ENCODE measurements at places on chromosomes 4 and X.

GRCh38 chr4:185809121-185809520 lies 2.9 kb downstream of the SORBS2 start:
- DNase-seq: no peak

DNA sequence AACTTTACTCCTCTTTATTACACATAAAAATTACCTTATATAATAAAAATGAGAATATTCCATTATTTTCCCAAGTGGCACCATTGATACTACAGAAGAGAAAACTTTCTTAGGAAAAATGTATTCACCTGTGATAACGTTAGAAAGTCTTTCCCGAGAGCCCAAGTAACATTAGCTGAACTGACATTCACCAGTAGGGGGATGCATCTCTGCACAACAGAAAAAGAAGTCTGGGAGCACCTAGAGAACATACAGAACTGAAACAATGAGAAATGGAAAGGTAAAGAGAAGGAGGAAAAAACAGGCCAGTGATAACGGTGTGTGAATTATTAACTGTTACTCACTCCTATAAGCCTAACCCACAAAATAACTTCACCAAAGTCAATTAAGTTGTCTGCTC lies 423.3 kb downstream of the CENPC start:
- no peak for DNase-seq

DNA sequence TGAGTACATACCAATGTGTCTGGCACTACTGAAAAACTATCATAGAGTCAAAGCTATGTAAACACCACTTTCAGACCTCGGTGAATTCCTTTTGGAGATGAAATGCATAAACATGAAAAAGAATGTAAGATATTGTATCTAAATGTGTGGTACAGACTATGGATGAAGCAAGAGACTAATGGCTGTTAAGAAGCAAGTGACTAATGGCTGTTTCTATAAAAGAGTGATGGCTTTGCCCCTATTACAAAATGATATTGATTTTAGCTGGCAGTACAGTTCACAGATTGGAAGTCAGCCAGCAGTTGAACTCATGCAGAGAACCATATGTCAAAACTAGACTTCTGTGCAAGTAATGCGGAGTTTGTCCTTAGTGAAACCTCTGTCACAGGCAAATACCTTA lies 359.3 kb downstream of the GRXCR1 start:
- DNase-seq: no peak

GRCh38 chr4:42789041-42789567 lies 103.4 kb upstream of the GRXCR1 start:
- no peak for DNase-seq

- DNase-seq: no peak
Observed at GRCh38 chr4:8188743-8189550, 10.1 kb upstream of the SH3TC1 start.

GRCh38 chr4:185464887-185465286 lies 6.6 kb downstream of the CCDC110 start:
- DNase-seq: no peak
